ENCODE measurements at places on chromosomes 7 and 10.

- no peak for DNase-seq
Measured at GRCh38 chr10:47031901-47032465, 120.8 kb downstream of the PTPN20 start.

DNA sequence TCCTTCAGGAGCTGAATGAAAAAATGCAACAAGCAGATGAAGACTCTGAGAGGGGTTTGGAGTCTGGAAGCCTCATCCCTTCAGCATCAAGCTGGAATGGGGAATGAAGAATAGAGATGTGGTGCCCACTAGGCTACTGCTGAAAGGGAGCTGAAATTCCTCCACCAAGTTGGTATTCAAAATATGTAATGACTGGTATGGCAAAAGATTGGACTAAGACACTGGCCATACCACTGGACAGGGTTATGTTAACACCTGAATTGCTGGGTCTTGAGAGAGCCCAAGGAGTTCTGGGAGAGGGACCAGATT lies 5.4 kb downstream of the IFIT2 start:
- DNase-seq = no peak

DNA sequence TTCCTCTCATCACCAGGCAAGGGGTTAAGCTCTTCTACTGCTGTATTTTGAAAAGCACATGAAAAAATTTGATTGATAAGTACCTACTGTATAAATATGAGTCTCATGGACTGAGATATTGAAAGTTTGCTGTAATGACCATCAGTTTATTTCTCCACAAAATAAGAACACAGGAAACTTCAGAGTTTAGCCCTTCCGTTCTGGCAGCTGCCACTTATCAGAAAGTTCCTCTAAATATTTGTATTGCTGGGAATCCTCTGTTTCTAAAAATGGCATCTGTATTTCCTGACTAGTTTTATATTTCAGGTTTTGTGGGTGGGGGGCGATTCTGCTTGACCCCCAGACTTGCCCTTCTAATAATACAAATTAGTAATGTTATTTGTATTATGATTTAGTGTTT lies 92.0 kb downstream of the LYZL2 start:
- peak; percentile 21 for DNase-seq

DNA sequence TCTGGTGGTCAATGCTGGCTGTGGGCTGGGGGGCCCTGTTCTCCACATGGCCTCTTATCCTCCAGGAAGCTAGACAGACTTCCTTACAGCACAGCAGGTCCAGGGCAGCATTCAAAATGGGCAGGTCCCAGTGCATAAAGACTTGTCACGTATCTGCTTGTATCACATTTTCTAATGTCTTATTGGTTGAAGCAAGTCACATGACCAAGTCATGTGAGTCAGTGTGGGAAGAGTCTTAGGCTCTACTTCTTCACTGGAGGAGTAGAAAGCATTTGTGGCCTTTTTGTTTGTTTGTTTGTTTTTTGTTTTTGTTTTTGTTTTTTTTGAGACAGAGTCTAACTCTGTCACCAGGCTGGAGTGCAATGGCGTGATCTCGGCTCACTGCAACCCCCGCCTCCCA lies 104.7 kb downstream of the COL13A1 start:
- DNase-seq = no peak

DNA sequence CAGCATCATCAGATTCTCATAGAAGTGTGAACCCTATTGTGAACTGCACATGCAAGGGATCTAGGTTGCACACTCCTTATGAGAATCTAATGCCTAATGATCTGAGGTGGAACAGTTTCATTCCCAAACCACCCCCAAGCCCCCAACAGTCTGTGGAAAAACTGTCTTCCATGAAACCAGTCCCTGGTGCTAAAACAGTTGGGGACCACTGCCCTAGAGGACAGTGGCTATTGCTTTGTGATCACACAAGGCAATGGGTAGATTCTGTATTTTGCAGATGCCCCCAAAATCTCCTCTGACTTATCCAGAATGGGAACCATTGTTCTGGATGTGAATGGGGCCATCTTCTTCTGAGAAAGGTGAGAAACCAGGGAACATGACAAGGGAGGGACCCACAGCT lies 31.1 kb upstream of the HPS1 start:
- DNase-seq = no peak

DNA sequence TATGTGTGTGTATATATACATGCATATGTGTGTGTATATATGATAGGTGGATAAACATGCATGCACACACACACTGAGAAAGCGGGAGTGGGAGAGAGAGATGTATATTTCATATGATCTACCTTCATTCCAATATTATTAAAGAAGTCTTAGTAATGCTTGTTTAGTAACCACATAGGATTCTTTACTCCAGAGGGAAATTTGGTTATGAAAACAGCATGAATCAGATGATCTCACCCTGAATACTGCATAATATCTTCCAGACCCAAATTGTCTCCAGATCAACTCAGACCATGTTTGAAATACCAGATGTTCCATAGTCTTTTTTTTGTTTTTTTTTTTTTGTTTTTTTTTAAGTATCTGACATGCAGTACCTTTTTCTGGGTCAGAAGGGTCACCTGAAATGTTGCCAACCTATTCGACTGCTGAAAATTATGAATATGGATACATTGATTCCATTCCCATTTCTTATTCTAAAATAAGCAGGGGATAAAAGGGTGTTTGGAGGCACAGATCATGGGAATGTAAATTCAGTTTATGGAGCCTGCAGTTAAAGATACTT lies 17.4 kb downstream of the TES start:
- DNase-seq = peak; percentile 34

GRCh38 chr7:138980563-138981291 lies 462 bp downstream of the KIAA1549 start:
- DNase-seq = peak; percentile 1

GRCh38 chr7:149690688-149691446 lies 82.5 kb downstream of the ZNF467 start:
- DNase-seq = peak; percentile 11

GRCh38 chr7:30464231-30464671 lies 14.3 kb downstream of the NOD1 start:
- DNase-seq = peak; percentile 60

- DNase-seq = peak; percentile 88
Measured at GRCh38 chr7:12674861-12675260, 12.6 kb upstream of the ARL4A start.

DNA sequence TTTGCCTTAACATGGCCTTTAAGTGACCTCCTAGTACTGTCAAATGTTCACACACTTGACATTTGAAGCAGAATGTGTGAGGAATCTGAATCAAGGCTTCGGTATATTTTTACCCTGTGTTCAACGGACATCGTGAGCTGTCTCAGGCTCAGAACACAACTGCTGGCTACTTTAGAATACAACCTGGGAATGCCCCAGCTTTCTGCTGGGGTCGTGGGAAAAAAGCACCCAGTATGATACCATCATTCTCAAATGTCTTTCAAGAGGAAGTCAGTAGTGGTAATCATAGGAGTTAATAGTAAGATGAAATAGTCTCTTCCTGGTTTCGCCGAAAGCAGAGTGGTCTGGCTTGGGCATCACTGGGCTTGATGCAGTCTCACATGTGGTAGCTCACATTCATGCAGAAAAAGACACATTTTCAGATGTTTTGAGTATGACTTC lies 67.2 kb downstream of the CREB5 start:
- DNase-seq = peak; percentile 71

DNA sequence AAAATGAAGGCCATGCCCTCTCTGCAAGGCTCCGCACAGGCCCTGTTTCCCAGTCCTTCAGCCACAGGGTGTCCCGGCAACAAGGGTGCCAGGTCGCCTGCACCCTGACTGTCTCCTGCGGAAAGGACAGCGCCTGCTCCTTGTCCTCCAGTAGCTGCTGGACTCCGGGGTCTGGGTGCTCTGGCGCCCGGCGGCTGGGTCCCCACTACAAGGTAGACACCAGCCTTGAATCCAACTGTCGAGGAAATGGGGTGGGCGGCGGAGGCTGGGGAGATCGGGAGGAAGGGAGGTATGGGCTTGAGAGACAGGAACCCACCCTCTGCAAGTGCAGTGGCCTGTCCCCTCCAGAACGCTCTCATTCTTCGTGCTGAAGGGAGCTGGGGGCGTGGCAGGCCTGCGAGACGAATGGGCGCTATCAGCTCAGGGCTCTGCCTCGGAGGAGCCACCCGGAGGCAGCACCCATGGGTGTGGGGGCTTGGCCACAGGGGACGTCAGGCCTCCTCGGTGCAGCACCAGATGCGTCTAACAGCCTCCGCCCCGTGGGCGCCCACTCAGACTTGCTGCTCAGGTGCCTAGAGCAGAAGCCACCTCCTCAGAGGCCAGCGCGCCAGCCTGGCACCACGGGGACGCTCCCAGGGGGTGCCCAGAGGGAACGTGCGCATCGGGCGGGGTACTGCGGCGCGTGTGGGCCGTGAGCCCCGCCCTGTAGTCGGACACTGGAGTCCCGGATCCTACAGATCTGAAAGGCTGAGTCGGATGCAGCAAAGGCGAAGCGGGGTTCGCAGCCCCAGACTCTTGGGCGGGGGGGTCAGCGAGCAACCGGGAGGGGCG lies 15.6 kb downstream of the ADAM8 start:
- peak; percentile 69 for DNase-seq

DNA sequence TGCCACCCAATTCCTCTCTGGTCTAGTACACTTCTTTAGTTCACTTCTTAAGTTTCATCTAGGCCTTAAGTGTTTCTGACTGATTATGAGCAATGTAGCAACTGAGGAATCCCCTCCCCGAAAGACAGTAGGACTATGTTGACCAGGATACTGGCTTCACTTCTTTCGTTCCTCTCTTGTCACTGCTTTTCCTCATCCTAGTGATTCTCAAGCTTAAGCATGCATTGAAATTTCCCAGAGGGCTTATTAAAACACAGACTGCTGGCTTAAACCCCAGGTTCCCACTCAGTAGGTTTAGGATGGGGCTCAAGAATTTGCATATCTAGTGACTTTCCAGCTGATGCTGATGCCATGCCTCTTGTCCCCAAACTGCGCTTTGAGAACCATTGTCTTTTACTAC lies 164.6 kb upstream of the WNT16 start:
- no peak for DNase-seq

DNA sequence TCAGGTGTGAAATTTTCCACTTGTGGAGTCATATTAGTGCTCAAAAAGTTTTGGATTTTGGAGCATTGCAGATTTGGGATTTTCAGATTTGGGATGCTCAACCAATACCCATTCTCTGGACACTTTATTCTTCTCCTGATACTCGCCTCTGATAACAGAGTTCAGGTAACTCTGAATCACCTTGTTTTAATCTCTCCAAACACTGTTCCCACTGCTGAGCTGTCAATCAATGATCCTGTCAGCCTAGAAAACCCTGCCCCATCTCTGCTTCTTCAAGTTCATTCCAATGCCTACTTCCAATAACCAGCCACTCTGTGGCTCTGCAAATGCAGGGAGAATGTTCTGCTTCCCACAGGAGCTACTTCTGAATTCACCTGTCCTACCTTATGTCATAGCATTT lies 21.8 kb downstream of the SGMS1 start:
- DNase-seq = no peak

DNA sequence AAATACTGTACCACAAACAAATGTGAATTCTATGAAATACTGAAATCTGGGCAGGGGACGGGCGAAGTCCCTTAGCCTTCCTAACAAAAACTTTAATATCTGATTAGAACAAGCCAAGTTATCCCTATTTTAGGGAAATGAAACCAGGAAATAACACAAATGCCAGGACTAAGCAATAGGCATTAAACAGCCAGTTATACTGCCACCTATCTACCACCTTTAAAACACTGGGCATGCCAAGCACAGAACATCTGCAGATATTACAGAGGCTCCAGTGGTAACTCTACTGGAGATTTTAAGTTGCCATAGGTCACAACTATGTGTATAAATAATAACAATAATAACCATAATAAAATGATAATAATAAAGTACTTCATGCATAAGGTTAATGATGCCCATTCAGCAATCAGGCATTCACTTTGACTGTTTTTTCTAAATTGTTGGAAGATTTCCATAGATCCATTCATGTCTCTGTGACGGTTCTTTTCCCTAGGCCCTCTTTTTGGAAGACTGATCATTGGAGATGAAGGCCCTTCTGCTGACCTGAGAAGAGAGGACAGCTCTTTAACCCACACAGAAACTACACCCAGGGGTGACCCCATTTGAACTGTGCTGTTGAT lies 195.7 kb downstream of the CACNA2D1 start:
- peak; percentile 31 for DNase-seq

DNA sequence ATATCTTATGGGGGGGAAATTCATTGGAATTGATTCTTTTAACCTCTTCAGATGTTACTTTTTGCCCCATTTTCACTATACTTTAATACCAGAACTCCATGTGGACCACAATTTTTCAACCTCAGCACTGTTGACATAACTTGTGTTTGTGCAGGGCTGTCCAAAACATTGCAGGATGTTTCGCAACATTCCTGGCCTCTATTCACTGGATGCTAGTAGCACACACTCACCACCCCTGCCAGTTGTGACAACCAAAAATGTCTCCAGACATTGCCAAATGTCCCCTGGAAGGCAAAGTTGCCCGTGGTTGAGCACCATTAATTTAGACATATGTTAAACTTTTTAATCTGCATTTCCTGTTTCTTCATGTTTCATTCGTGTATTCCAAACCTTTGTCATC lies 234.7 kb downstream of the GFRA1 start:
- no peak for DNase-seq

GRCh38 chr10:15433850-15434537 lies 62.9 kb upstream of the FAM171A1 start:
- peak; percentile 22 for DNase-seq

DNA sequence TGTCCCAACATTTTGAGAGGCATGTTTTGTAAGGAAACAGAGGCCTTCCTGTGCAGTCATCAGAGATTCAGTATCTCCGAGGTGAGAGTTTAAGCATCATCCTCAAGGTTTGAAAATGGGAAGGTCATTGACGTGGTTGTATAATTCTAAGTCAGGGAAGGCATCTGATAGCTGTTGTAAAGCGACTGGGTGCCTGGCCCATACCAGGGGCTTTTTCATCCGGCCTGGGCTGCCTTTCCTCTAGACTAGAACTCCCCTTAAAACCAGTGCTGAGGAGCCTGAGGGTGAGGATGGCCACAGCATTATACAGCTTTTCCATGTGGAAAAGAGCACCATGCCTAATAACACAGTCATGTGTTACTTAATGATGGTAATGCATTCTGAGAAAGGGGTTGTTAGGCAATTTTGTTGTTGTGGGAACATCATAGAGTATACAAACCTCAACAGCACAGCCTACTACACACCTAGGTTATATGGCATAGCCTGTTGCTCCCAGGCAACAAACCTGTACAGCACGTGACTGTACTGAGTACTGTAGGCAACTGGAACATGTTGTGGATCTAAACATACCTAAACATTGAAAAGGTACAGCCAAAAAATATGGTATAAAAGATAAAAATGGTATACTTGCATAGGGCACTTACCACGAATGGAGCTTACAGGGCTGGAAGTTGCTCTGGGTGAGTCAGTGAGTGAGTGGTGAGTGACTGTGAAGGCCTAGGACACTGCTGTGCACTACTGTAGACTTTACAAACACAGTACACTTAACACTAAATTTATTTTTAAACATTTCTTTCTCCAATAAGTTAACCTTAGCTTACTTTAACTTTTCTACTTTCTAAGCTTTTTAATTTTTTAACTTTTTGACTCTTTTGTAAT lies 13.5 kb upstream of the CACUL1 start:
- no peak for DNase-seq

DNA sequence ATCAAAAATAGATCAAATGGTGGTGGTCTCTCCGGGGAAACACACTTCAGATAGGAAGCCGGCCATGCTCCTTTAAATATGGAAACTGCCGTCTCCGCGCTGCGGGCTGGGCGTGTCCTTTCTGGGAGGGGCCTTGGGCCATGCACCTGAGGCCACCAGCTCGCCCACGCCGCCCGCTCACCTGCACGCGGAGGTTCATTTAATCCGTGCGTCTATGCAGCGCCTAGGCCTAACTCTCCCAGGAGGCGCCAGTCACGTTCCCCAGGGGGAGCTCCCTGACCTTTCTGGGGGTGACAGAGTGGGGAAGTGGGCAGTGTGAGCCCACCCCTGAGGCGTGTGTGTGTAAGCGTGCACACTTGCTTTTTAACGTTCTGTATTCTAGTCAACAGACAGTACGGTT lies 64.0 kb downstream of the C10orf143 start:
- no peak for DNase-seq
